ENCODE measurements at places on chromosomes 3 and 15.

- no peak for DNase-seq
Measured at GRCh38 chr15:89101302-89102193, 13.3 kb downstream of the ABHD2 start.

GRCh38 chr15:82699726-82700125, 9.9 kb downstream of the AP3B2 start:
- no peak for DNase-seq

DNA sequence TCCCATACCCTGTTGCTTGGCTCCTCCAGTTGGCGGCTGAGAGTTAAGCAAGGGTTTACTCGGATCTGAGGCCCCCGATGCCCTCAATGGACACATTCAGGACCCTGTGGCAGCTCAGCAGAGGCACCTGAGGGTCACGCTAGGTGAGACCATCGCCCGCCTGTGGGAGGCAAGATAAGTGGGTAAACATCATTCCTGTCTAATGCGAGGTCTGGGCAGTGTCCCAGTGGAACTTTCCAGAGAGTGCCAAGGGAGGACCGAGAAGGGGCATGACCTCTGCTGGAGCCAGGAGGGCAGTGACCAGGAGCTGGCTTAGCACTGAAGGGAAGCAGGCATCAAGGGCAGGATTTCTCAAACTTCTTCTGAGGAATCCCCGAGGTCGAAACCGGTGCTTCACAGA, 65.4 kb upstream of the SEC61A1 start:
- DNase-seq: no peak

GRCh38 chr3:44930911-44931310, 45.1 kb downstream of the ZDHHC3 start:
- no peak for DNase-seq

GRCh38 chr3:14795996-14796395, 22.8 kb upstream of the FGD5 start:
- DNase-seq: no peak

DNA sequence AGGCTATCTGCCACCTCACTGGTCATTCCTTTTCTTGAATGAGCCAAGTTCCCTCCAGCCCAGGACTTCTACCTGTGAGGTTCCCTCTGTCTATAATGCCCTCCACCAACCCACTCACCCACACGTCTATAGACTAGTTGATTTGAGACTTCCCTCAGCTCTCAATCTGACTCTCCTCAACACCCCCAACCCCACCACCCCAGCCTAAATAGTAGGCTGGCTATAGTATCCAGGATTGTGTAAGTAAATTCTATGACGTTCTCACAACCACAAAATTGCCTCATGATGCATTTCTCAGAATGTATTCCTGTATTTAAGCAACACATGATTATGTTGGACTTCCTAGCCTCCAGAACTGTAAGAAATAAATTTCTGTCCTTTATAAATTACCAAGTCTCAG, 2.2 kb downstream of the PLSCR1 start:
- DNase-seq: no peak

GRCh38 chr15:40470423-40471104, at the start of gene CHST14:
TSS of gene CHST14 (plus strand) at chr15:40470984. CDS start at chr15:40471214, 230 bp downstream.
- DNase-seq: no peak

DNA sequence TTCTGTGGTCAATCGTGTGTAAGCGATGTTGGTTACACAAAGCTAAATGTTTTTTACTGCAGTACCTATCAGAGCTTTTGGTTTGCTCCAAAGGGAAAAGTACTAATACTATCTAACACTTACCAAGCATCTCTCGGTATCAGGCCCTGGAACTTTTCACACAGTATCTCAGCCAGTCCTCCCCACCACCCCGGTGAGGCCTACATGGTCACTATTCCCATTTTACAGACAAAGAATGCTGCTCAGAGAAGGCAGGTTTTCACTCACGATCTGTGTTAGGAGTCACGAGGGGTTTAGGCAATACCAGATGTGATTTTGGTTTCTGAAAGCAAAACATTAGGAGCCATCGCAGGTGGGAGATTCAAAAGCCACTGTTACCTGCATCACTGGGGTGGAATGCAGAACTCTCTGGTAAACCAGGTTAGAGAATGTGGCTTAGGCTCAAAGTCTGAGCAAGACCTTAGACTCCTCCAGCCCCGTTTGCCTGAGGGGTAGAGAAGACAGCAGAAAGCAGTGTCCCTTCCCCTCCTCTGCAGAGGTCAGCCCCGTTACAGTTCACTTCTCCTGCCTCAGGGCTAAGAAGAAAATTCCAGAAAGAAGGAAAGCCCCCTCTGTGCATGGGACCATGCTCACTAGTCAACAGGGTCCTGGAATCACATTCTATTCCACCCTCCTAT, 57.2 kb downstream of the XXYLT1 start:
- no peak for DNase-seq

DNA sequence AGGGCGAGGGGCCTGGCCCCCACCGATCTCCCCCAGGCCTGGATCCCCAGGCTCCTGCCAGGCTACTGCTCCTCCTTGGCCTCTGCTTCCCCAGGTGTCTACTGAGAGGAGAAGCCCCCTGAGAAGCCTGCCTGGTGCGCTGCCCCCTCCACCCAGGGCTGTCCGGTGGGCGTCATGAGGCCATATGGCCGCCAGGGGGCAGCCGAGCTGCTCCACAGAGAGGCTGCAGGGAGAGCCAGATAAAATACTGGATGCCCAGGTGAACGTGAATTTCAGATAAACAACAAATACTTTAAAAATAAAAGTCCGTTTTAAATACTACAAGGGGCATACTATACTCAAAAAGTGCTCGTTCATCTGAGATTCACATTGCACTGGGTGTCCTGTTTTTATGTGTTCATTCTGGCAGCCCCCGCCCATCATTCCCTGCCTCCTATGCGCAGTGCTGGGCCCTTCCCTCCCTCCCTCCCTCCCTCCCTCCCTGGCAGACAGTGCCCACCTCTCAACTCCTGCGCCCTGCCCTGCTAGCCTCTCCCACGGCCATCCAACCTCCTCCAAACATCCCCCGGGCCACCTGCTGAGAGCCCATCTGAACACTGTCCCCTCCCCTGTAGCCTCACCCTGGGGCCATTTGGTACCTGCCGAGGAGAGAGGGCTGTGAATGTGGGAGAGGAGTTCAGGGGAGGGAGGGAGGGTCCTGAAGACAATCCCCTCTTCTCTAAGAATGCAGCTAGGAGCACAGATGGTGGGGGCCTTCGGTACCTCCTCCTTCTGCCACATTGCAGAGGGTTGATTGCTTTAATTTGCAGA, 29.6 kb downstream of the PSTPIP1 start:
- DNase-seq: peak; percentile 57

GRCh38 chr3:126132751-126133511, 47.5 kb downstream of the ALDH1L1 start:
- DNase-seq: no peak

DNA sequence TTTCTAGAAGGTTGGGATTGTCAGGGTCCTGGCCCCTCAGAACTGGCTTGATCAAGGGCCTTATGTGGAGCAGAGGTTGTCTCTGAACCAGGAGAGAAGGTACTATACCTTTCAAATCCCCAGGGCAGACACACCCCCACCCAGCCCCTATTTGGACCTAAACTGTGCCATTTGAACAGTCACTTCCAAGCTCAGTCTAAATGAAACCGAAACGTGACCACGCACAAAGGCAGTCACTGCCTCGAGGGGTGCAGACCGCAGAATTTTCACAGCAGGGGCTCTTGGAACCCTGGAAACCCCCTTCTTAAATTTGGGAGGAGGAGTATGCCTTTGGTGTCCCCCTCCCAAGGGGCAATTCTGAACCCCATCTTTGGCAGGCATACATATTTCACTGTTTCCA, 53.7 kb downstream of the GRIP2 start:
- DNase-seq: no peak

DNA sequence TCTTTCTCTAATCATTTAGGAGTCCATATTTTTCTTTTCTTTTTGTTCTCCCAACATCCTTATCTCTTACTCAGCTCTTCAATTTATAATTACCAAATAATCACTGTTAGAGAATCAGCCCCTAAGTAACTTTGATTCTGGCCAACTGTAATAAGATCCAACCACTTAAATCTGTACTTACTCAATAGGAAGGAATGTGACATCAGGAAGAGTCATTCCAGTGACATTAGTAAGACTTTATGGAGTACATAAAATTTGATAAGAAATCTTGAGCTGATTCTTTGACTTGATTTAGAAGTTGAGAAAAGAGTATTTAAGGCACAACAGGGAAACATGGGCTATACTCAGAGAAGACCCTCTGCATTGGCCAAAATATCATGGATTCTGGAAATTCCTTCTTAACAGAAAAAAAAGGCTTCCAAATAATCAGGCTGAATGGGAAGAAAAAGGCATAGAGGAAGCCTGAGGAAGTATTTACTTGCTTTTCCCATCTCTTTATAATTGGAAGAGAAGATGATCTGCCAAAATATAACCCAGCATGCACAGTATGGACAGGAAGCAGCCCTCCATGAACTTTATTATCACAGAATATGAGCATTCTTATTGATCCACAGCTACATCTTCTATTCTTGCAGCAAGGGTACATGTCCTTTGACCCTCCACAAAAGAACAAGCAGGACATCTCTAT, 289.7 kb upstream of the TPRG1 start:
- no peak for DNase-seq

DNA sequence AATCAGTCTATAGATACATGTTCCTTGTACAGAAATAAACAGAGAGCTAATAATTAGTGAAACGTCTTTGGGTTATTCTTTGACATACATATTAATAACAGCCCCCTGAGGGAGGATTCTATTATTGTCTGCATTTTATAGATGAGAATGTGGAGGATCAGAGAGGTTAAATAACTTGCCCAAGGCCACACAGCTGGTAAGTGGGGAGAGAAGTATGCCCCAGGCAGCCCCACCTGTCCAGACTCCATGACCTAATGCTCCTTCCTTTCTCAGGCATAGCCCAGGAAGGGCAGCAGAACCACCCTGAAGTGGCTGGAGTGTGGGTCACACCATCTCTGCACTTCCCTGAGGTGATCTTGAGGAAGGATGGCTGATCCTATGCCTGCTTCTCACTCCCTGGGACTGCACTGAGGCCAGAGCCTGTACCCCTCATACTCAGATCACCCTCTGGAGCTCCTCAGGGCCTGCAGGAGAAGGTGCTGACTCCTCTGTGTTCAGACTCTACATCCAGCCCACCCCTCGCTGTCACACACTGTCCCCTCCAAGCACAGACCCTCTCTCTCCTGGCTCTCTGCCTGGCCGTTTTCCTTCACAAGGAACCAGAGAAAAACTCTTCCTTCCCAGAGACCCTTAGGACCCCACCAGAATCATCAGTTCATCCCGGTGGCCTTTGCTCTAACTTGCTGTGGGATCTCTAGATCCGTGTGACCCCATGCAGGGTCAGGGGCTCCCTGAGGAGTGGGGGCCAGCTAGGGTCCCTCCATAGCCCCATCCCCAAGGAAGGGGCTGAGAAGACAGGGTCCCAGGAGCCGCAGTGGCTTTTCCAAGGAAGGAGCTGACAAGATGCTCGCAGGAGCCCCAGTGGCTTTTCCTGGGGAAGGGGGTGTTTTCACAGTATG, 4.4 kb upstream of the HHATL start:
- DNase-seq: no peak

DNA sequence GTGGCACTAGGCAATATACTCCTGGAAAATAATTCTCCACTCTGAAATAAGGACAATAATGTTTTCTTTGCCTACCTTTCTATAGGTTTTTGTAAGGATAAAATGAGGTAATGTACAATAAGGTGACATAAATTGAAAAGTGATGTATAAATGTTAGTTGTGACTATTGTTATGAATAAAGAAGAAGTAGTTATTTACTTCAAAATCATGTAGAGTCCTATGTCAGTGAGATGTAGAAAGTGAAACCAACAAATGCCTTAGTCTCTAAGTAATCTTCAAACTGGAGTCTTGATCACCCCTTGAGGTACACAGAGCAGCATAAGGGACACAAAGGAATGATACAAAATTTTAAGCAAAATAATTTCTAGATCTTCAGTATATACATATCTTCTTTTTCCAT, 60.3 kb upstream of the TP63 start:
- DNase-seq: no peak

DNA sequence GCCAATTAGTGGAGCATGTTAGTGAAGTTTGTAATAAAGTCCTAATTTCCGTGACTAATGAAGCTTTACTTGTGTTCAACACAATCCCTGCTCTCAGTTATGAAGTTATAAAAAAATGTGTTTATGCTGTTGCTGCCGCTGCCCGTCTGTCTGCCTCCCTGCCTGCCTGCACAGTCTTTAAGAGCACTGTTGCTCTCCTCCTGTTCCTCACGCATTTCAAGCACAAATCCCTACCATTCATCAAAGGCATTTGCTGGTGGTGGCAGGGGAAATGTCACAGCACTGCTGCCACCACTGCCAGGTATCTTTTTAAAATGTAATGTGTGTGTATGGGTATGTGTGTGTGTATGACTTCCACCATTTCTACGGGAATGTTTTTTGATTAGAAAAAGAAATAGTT, 58.8 kb downstream of the CACNA1D start:
- no peak for DNase-seq

DNA sequence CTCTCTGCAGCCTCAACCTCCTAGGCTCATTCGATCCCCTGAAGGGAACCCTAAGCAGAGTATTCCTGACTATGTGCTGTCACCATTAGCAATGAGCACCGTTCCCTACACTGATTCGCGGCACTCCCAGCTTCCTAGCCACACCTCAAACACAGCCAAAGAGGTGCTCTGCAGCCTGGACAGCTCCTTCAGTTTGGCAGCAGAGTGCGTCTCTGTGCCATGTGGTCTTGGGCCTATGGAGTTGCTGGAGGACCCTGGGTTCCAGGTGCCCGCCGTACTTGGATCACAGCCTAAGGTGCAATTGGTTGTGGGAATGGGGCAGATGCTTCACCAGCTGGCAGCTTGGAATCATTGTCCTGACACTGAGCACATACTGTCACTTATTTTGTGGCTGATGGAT, 17.3 kb upstream of the IL12A start:
- DNase-seq: no peak

DNA sequence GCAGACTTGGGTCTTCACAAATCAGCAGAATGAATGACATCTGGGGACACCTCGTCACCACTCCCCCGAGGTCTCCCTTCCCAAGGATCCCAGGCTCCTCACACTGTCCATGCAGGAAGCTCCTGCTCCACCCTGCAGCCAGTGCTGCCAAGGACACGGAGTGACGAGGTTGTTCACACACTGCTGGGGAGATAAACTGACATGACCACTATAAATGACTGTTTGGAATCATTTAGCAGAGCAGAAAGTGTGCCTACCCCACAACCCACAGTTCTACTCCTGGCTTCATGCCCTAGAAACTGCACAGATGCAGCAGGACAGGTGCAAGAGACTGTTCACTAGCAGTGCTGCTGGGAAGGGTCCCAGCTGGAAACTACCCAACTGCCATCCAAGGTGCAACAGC, 19.7 kb upstream of the PRSS50 start:
- DNase-seq: no peak

- no peak for DNase-seq
Measured at GRCh38 chr3:171028025-171028778, 1.7 kb upstream of the SLC2A2 start.

GRCh38 chr3:16999871-17000270, 115.1 kb downstream of the PLCL2 start:
- no peak for DNase-seq

DNA sequence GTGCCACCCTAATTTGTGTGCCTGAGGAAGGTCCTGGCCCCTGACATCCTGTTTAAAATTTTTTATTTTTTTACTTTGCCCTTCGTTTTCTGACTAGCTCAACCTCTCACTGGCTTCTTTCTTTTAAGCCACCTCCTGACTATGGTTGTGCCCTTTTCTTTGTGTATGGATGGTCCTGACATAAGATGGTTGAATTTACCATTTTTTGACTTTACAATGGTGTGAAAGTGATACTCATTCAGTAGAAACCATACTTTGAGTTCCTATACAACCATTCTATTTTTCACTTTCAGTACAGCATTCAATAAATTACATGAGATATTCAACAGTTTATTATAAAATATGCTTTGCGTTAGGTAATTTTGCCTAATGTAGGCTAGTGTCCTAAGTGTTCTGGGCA, 74.3 kb upstream of the PTX3 start:
- DNase-seq: no peak

- no peak for DNase-seq
Measured at GRCh38 chr15:65940618-65940909, 71.3 kb downstream of the RAB11A start.

All from stimulated activated CD4-positive, alpha-beta T cell treated with anti-CD3 and anti-CD28 coated beads, Interleukin-1b, Interleukin-23, amount 100 ng/mL, for 24 hours (primary cell).